ENCODE measurements at places on chromosomes 4 and X.

DNA sequence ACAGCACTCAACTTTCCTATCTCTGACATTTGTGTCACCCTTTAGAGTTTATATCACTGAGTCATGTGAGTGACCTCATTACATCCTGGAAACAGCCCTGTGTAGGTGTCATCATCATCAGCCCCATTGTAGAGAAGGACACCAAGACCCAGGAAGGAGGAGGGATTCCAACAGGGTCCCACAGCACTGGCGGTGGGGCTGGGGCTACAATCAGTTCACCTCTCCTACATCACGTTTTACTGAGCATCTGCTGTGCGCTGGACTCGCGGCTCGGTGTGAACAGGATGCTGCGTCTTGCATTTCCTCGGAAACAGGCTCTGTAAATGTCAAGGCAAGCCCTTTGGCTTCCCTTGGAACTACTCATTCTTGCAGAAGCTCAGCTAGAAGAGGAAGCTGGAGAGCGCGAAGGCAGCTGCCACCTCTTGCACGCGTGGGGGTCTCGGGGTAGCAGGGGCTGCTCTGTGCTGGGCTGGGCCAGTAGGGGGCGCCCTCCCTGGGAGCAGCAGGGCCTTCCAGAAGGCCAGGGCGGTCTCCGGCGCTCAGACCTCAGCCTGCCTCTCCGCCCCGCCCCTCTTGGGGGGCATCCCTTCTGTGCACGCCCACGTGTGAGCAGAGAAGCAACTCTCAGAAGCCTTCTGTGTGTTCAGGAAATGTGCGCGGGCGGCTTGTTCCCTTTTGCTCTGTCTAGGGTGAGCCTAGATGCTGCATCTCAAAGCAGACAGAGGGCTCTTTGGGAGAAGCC lies 29.0 kb downstream of the REELD1 start:
- DNase-seq = peak; percentile 46

- no peak for DNase-seq
These were observed 85.7 kb downstream of the ZIC3 start for GRCh38 chrX:137651647-137652046.

- no peak for DNase-seq
These were observed 272.5 kb downstream of the ARHGAP10 start for GRCh38 chr4:148004228-148004857.

DNA sequence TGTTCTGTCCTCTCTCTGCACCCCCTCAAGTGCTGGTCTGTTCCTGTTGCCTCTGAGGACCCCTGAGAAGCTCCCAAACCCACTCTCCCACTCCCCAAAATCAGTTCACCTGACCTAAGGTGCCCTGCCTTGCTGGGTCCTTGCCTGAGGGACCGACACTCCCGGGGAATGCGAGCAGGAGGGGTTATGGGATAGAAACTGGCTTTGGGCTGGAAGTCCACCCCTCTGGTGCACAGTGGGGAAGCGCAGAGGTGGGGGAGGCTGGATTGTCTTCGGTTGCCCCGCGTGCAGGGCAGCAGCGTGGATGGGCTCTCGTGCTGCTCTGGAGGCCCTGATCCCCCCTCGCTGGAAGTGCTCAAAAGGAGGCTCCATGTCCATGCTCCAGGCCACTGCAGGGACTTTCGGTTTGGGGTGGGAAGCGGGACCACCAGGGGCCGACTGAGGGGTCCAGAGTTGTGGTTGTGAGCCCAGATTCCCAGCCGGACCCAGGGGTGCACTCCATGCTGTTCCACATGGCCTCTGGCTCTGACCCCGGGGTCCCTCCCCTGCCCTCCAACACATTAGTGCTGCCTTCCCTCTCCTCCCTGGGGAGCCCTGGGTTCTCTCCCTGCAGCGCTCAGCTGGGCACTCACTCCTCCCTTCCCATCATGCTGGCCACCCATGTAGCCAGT lies 7.6 kb downstream of the SORCS2 start:
- no peak for DNase-seq

DNA sequence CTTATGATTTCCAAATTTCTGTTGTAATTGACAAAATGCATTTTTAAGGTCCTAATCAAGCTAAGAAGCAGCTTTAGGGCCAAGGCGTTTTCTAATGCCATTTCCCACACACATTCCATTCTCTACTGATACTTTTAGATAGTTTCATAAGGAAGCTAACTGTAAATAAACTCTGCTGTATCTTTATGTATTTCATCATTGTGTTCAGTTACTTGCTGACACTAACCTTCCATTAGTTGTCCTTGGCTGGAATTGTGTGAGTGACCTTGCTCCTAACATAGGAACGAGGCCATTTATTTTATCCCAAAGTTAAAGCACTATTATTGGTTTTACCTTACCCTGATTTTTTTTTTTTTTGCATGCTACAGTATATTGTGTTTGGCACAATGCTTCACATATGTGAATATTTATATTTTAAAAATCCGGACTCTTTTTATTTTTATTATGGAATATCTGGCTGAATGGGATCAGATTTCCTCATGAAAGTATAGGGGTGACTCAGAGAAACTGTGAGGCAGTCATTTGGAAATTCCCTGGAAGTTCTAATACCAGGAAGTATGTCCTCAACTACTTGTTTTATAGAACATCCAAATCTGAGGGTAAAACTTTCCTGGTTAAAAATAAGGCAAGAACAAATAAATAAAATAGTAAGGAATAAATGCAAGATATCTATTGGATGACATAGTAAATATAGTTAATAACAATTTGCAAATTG lies 62.7 kb upstream of the SORBS2 start:
- no peak for DNase-seq

DNA sequence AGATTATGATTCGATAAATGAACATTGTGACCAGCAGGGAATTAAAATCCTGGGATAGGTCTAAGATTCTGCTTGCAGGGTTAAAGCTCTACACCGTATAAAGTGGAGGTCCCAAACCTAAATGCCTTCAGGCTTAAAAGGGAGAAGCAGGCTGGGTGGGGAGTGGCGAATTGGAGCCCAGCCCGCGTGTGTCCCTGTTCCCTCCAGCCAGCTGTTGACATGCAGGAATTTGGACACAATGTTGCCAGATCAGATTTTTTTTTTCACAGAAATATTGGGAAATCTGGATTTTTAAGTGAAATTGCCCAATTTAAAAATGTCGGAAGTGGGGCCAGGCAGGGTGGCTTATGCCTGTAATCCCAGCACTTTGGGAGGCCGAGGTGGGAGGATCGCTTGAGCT lies 60.5 kb downstream of the ELF4 start:
- no peak for DNase-seq

DNA sequence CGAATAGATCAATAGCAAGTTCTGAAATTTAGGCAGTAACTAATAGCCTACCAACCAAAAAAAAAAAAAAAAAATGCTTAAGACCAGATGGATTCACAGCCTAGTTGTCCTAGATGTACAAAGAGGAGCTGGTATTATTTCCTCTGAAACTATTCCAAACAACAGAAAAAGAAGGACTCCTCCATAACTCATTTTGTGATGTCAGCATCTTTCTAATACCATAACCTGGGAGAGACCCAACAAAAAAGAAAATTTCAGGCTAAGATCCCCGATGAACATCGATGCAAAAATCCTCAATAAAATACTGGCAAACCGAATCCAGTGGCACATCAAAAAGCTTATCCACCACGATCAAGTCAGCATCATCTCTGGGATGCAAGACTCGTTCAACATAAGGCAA lies 1557.9 kb downstream of the C4orf33 start:
- DNase-seq = no peak

DNA sequence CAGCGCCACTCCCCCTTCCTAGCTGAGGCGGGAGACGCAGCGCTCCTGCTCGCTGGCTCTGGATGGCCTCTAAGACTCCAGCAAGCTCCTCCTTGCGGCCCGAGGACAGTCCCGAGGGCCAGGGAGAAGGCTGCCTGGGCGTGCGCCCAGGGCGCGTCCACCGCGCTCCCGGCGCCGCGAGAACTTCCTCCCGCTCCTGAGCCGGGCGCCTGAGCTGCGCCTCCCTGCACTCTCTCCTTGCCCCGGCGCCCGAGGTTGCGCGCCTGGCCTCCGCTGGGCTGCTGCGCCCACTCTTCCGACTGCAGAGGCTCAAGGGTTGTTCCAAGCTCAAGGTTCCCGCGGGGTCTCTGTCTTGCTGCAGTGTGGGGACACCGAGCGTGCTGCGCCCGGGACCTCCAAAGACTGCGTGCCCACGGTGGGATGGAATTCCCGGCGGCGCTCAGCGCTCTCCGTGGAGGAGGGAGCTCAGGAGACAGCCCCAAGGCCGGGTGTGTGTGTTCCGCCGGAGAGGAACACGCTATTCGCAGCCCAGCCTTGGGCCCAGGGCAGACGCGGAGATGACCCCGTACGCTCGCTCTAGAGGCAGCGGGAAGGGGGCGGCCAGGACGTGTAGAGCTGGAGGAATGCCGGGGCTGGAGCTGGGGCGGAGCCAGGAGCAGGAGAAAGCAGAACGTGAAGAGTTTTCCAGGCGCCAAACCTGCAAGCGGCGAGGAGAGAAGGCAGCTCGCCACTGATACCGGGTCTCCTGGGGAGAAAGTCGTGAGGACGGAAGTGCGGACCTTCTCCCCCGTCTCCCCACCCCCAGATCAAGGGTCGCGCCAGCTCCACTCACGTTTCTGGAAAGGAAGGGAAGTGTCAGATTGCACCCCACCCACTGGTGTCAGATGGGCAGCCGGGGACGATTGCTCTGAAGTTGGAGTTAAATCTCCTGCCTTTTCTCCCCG lies at the start of gene ARHGAP6:
Gene ARHGAP6 (minus strand): TSS at position 753 of the 944 bp plus-strand sequence. CDS start 1,092 bp downstream, outside the sequence.
- DNase-seq = no peak

- DNase-seq = no peak
These were observed 16.0 kb upstream of the PAPSS1 start for GRCh38 chr4:107736037-107736436.

GRCh38 chr4:76881375-76881774 lies 16.6 kb downstream of the SOWAHB start:
- no peak for DNase-seq

DNA sequence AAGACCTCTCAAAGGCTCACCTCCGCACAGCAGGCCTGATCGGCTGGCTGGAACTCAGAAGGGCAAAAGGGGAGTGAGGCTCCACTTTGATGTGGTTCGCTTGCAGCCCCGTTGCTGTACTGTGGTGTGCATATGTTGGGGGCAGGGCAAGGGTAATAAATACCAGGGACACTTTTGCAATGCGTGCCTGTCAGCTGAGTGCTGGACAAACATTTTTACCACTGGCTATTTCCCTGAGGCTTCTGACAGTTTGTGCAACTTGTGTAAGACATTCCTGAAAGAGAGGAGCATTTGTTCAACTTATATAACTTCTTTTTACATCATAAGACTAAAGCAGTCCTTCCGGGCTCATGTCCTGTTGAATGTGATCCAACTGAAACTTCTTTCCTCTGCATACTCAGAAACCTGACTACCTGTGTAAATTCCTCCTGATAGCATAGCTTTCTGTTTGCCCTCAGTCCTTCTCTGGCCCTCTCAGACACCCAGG lies 82.3 kb downstream of the SPRY1 start:
- no peak for DNase-seq

DNA sequence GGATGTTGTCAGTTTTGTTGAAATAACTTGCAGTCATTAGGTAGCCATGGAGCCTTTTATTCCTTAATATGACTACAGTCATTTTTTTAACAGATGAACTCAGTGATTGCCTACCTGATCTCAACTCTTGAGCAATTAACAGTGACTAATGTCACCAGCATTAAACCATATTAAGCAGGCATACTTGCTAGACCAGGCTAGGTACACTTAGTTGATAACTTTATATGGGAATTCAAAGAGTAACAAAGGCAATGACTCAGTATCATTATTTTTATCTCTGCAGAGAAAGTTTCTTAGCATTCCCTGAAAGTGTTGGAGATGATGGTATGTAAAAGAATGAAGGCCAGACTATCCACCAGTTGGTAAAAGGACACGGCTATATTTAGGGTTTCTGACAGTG lies at the start of gene C4orf54:
Gene C4orf54 (minus strand): TSS at position 31 of the 400 bp plus-strand sequence. CDS start 3,180 bp downstream, outside the sequence.
- no peak for DNase-seq

GRCh38 chr4:82043809-82044137 lies 330.0 kb downstream of the HNRNPD start:
- no peak for DNase-seq

DNA sequence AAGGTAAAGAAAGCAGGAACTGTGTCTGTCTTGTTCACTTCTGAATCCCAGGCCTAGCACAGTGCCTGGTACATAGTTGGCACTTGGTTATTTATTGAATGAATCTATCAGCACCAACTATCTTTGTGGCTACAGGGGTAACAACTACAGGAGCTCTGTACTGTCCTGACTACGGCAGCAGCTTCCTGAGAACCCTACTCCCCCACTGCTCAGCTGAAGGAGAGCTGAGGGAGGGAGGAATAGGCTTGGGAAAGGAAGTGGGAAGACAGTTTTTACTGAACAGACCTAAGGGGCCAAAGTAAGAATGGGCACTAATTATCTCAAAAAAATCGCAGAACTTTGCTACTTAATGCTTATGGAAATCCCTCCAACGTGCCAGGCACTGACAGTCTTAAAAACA lies 156.1 kb upstream of the RAPGEF2 start:
- no peak for DNase-seq

GRCh38 chr4:164701665-164702064 lies 52.3 kb upstream of the SMIM31 start:
- DNase-seq = no peak

GRCh38 chrX:110409925-110410324 lies 51.3 kb downstream of the RTL9 start:
- no peak for DNase-seq

DNA sequence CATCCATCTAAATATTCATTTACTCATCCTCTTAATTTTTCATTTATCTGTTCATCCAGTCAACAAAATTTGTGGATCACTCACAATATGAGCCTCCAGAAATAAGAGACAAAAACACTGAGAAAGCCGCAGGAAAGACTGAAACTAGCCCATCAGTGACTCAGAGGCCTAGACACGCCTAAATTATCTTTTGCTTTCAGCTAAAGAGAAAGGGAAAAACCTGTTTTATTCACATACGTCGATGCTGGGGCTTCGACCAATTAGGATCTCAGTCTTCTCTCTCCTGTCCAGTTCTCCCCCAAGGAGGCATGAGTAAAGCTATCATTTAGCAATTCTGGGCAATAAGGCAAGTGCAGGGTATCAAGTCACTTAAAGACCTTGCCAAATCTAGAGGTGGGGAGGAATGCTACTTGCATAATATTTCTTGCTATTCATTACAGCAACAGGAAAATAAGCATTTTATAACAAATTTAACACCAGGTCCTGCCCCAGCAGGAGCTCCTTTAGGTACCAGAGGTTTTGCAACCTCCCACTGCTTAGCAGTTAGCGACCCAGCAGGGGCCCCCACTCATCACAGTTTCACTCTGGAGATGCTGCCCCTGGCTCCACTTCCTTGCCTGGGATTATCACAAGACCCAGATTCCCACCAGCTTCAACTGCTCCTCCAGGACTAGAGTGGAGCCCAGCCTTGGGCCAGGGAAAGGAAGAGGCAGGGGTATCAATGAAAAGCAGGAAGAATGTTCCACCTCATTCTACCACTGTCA lies 30.1 kb upstream of the TMEM154 start:
- DNase-seq = no peak

GRCh38 chr4:175951794-175952193 lies 113.8 kb upstream of the WDR17 start:
- DNase-seq = no peak

DNA sequence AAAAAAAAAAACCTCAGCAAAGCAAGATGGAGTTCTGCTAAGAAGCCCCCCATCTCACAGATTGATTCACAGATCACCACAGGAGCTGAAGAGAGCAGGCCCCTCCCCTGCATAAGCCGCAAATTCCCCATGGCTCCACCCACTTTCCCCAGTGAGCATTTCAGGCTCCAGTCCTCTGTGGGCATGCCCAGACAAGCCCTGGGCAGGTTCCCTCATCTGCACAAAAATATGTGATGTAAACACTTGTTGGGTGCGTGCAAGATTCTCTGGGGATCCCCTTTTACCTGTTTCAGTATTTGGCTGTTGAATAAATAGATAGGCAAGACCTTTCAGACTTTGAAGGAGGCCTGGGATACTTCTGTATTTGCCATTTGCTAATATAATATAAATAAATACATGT lies 514.3 kb downstream of the PCDH7 start:
- DNase-seq = no peak

Measured in activated CD4-positive, alpha-beta T cell treated with anti-CD3 and anti-CD28 coated beads for 24 hours (primary cell).